ENCODE measurements at places on chromosomes 7 and 10.

DNA sequence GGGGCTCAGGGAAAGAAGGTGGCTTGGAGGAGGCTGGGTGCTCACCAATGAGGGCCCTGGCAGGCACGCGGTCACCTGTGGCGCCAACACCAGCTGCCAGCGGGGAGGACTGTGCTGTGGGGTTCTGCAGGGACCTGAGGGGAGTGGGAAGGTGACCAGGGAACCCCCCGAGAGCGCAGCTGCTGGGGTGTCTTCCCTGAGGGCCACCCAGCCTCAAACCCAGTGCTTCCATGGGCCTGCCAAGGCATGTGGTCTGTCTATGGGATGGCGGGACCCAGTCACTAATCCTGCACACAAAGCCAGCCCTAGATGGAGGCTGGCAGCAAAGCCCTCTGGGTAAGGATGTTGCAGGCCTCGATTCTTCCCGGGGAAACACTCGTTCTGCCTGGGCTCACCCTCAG, 117.1 kb downstream of the EBF3 start:
- DNase-seq = no peak

DNA sequence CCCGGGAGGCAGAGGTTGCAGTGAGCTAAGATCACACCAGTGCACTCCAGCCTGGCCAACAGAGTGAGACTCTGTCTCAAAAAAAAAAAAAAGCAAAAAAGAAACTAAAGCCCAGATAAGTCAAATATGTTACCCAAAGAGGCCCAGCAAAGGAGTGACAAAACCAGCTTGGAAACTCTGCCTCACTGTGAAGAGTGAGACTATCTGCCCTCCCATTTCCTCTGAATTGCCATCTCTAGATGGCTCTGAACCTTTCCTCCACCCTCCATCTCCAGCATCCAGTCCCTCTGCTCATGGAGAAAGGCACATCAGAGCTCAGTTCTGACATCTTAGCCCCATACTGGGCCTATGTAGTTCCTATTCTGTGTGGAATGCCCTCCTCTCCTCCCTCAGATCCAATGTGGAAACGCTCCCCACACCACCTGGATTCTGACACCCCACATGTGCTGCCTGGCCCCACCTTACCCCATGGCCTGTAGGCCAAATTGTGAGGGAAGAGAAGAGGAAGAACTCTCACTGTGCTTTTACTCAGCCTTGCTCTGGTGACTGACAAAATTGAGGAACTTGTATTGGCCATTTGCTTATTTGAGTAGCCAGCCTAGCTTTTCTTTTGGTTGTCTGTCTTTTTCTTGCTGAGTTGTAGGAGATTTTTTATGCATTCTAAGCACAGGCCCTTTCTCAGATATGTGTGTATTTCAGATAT, 18.0 kb upstream of the NUDCD3 start:
- no peak for DNase-seq

GRCh38 chr10:60488111-60488669, 98.5 kb upstream of the ANK3 start:
- DNase-seq = no peak

- no peak for DNase-seq
Measured at GRCh38 chr7:117190746-117191435, 132.0 kb downstream of the WNT2 start.

GRCh38 chr7:143988976-143989745, 11.0 kb upstream of the OR6B1 start:
- peak; percentile 42 for DNase-seq

DNA sequence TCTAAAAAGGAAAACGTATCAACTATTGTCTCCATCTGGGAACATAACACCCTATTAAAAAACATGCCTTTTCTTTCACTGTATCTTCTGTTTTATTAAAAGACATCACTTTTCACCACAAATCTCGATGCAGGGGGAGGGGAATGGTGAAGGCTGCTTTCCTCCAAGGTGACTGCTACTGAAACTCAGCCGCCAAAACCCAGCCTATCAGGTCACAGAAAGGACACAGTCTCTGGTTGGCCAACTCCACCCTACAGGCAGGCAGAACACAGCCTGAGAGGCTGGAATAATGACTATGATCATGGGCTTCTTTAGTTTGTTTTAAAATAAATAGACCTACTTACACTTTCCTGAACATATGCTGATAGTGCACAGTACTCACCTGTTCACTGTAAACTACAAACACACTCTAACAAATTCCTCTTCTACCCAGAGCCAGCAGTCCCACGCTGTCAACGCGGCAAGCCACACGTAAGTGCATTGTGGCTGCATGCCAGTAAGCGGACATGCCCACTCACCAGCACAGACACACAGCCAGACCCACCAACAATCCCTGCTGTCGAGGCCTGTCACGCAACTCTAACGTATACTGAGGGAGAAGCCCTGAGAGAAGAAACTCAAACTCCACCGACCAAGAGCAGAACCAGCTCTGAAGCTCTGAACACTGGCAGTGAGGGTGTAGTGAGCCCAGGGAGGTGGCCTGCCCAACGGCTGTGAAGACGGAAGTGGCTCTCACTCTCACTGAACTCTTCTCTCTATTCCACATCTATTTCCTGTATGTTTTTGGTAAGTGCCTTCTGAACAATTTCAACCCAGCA, 41.8 kb downstream of the NCAPG2 start:
- DNase-seq = no peak

- DNase-seq = no peak
Measured at GRCh38 chr7:78499283-78499682, 700.7 kb downstream of the PHTF2 start.

GRCh38 chr10:21975378-21975990, 28.0 kb downstream of the DNAJC1 start:
- peak; percentile 36 for DNase-seq
